ENCODE measurements at places on chromosomes 2 and 18. TPM values are rescaled to one million over a fixed set of nuclear protein-coding genes. Genes with fewer than 3 reads are reported as not detected.

The CYB5A gene
- total RNA-seq, result 4.1 TPM

The PCARE gene
- not detected for total RNA-seq

The VIT gene
- not detected for total RNA-seq

The SERPINB7 gene
- total RNA-seq, result not detected

The PSMD14 gene
- total RNA-seq, result 22.1 TPM

The ANKRD30B gene
- total RNA-seq, result not detected

- H3K36me3 ChIP-seq, result no peaks in the 10 kb centered on the region
- H3K4me3 ChIP-seq, result no peak within 1 kb of the TSS
- H3K4me1 ChIP-seq, result no peaks in the 10 kb centered on the region
- H3K27ac ChIP-seq, result no peak within 1 kb of the TSS
- H3K27me3 ChIP-seq, result no peaks in the 10 kb centered on the region
- DNase-seq, result no peak
Observed at GRCh38 chr2:135047300-135047699, at the start of gene MAP3K19. TSS of gene MAP3K19 (minus strand) at chr2:135047447. CDS start at chr2:135024647, 22,800 bp downstream.

DNA sequence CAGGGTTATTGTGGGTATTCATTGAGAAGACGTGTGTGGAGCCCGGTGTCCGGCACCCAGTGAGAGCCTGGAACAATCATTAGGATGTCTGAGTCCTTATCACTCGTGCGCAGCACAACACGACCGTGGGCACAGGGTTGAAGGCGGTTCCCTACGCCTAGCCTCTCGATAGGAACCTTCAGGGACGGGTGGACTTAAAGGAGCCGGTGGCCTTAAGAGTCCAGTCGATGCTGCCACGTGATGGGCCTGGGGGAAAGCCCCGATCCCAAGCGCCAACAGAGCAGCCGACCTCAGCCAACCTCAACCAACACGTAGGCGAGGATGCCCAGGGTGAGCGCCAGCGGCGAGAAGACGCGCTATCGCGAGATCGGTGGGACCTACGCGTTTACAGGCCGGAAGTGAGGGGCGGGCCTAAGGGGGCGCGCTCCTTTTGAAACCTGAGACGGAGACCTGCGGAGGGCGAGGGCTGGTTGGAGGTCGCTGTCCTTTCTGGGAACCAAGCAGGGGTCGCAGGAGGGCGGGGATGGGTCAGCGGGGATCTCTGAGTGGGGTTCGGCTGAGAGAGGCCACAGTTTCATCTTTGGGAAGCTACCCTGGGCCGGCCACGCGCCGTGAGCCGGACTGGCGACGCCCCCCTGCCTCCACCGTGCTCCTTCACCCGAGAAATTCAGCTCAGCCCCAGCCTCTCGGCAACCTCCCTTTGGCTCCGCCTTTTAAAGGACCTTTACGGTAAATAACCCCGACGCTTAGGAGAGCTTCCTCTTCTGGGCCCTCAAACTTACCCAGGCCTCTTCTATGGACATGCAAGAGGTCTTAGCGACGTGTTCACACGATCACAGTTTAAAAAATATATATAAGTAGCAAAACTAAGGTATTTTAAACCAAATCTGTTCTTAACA is 28.3 kb downstream of the WNT10A start:
- H3K36me3 ChIP-seq, result no peaks in the 10 kb centered on the region
- H3K27me3 ChIP-seq, result peaks cover 4% of the 10 kb centered on the region

DNA sequence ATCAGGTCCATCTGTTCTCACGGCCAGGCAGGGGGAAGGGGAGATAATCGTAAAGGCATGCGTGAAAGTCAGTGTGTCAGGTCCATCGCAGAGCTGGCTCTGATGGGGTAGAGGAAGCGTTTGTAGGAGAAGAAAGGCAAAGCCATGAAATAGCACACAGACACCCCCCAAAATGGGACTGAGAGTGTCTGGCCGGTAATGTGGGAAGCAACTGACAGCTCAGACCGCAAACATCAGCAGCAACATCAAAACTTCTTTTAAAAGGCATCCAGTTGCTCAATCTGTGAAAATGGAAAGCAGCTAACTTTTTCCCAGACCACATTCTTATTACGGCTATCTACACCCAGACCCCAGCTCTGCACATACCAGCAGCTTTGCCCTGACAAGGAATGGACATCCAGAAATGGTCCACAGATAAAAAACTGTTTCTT is 232.6 kb downstream of the EN1 start:
- H3K4me3 ChIP-seq, result no peak overlapping the region
- no peak overlapping the region for H3K27ac ChIP-seq
- no peaks in the 10 kb centered on the region for H3K36me3 ChIP-seq
- no peaks in the 10 kb centered on the region for H3K4me1 ChIP-seq
- no peak for DNase-seq

- DNase-seq, result no peak
- no peak overlapping the region for H3K27ac ChIP-seq
Observed at GRCh38 chr2:162704496-162704895, 134.1 kb downstream of the KCNH7 start.

GRCh38 chr2:65053199-65053598 is 3.0 kb upstream of the CEP68 start:
- no peaks in the 10 kb centered on the region for H3K27me3 ChIP-seq
- no peak overlapping the region for H3K4me3 ChIP-seq
- DNase-seq, result peak; percentile 16
- no peak overlapping the region for H3K27ac ChIP-seq

GRCh38 chr2:85549826-85550225 is 10.9 kb downstream of the MAT2A start:
- H3K27me3 ChIP-seq, result no peaks in the 10 kb centered on the region
- H3K36me3 ChIP-seq, result peaks cover 60% of the 10 kb centered on the region
- no peak overlapping the region for H3K4me3 ChIP-seq
- no peak overlapping the region for H3K27ac ChIP-seq
- no peak for DNase-seq

DNA sequence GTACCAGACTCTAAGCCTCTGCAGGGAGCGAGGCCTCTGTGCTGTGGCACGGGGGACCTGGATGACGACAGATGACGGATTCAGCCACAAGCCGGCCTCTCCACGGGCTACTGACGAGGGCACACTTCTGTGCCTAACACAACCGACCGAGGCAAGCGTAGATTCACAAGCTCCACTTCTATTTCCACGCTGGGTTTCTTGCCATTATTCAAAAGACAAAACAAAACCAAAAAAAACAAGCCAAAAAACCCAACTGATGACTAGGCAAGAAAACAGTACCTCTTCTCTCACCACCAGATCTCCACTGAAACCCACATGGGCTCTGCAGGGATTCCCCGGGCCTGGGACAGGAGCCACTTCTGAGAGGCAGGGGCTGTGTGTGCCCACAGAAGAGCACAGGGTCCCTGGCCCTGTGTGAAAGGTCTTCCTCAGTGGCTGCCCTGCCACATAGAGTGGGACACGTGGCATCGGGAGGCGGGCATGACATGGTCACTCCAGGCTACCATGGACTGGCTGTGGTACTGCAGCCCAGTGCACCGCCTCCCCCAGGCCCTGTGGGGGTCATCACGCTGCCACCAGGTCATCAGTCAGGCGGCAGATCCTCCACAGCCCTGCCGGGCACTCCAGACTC is 254.7 kb downstream of the HDAC4 start:
- H3K27ac ChIP-seq, result no peak overlapping the region
- peaks cover 7% of the 10 kb centered on the region for H3K4me1 ChIP-seq
- no peaks in the 10 kb centered on the region for H3K27me3 ChIP-seq
- no peak overlapping the region for H3K4me3 ChIP-seq
- no peak for DNase-seq
- H3K36me3 ChIP-seq, result peaks cover 75% of the 10 kb centered on the region

DNA sequence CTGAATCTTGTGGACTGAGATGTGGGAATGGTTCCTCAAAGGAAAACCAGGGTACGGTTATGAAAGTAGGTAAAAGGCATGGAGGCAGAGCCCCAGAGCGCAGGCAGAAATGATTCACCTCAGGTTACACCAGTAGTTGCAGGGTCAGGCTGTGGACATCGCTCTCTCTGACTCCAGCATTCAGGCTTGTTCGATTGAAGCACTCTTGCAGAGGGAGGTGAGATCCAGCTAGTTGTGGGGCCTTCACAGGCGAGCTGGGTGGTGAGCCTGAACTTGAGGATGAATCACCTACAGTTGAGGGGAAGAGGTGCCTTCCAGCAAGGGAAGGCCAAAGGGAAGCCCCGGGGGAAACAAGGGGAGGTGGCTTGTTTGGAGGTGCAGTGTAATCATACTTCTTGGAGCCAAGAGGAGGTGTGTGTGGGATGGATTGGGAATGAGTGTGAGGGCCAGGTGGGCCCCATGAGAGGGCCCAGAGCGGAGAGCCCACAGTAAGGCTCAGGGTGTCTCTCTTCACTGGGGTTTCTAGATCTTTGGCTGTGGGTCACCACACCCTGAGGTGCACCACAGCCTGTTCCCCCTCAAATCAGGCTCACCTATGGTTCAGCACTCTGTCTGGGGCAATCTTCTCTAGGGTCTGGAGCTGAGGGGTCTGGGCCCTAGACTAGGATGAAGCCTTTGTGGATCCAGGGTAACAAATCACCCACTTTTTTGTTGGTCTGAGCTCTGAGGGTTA is 48.5 kb upstream of the MCFD2 start:
- no peak overlapping the region for H3K4me3 ChIP-seq
- no peaks in the 10 kb centered on the region for H3K27me3 ChIP-seq
- DNase-seq, result no peak
- peaks cover 12% of the 10 kb centered on the region for H3K4me1 ChIP-seq
- no peak overlapping the region for H3K27ac ChIP-seq
- peaks cover 44% of the 10 kb centered on the region for H3K36me3 ChIP-seq

All from CD4-positive, alpha-beta T cell (primary cell).